ENCODE measurements at places on chromosomes 16 and 17. TPM values are rescaled to one million over a fixed set of nuclear protein-coding genes. Genes with fewer than 3 reads are reported as not detected.

DNA sequence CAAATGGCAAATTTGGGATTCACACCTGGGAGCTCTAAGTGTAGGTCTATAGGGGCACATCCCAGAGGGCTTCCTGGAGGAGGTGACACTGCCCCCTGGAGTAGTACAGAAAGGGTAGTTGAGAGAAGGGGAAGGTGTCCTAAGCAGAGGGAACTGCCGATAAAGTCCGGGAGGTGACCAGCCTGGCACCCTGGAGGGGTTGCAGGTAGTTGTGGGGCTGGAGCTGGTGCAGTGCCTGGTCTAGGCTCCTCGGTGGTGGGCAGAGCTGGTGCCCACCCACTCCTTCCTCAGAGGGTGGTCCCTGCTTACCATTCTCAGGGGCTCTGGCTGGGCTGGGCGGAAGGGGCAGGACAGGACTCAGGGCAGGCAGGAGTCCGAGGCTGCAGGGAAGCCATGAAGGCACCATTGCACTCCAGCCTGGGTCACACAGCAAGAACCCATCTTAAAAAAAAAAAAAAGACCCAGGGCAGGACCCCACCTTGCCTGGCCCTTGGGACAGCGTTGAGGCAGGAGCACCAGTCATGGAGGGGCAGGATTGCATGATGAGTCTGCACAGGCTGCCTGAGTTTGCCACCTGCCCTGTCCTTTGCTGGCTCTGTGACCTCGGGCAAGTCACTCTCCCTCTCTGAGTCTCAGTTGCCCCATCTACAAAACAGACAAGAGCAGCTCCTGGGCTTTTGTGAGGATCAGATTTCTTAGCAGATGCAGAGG, 43.8 kb downstream of the LAT start:
- DNase-seq: no peak

GRCh38 chr16:31484491-31485171, 1.7 kb downstream of the SLC5A2 start:
- DNase-seq: peak; percentile 90

GRCh38 chr17:66353937-66354401, 51.6 kb downstream of the PRKCA start:
- no peak for DNase-seq

DNA sequence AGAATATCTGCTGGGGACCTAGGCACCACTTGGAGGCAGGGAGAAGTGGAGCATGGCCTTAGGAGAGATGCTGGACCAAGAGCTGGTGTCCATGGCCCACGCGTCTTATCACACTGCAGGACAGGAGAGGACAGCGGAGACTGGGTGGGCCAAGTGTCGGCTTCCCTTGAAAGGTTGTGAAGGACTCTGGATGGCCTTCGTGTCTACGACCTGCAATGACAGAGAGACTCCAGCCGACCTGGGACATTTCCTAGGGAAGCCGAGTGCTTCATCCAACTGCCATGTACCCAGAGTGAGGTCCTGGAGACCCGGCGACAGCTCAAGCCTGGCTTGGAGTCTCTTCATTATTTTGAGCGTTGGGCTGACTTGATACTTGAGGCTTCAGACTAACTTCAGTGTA, 20.5 kb downstream of the C1QTNF1 start:
- DNase-seq: no peak

GRCh38 chr16:87074641-87075318, 242.4 kb downstream of the C16orf95 start:
- no peak for DNase-seq

- no peak for DNase-seq
Observed at GRCh38 chr16:49799172-49799571, 56.7 kb downstream of the ZNF423 start.

DNA sequence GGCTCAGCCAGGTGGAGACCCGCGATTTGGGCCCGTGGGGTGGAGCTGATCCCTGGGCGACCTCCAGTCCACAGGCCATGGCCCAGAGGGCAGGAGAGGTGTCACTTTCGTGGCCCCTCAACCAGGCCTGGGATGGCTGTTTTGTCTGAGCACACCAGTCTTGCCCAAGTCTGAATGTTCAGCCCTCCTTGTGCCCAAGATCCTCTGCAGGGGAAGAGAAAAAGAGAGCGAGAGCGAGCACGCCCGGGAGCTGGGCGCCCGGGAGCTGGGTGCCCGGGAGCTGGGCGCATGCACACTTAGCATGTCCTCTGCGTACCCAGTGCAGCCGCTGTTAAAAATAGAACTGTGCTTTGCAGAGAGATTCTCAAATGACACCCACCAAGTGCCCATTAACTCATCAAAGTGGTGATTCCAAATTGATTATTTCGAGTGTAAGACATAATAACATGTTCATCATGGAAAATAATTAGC, 403.3 kb upstream of the TNRC6C start:
- DNase-seq: no peak

GRCh38 chr16:84314373-84314772, 19.7 kb downstream of the WFDC1 start:
- no peak for DNase-seq

GRCh38 chr16:19722981-19723380, 4.9 kb downstream of the IQCK start:
- DNase-seq: no peak

DNA sequence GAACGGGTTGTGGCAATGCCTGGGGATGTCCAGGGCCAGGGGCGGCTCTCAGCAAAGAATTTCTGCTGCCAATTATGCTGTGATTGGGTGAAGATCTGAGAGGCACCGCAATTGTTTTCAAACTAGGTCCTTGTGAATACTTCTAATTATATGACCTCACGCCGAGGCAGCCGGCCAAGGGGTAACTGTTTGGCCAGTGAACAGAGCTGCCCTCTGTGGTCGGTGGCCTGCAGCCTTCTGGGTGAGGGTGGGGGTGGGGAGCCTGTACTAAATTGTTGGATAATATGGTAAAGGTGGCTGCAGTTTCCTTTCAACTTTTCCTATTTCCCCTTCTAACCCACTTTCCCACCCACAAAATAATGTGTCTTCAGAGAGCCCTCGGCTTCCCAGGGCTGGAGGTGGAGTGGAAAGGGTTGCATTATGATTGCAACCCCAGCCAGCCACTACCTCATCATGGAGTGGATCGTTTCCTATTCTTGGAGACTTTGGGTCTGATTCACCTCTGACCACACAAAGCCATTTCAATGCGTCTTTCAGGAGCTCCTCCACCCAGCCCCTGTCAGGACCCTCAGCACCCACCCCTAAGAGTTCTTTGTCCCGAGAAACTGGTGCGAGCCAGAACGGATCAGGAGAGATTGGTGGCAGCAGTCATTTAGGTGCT, 2.0 kb upstream of the DNAI2 start:
- no peak for DNase-seq

KRT25 gene
- not detected for polyA plus RNA-seq

NPIPA8 gene
- 0.27 TPM for polyA plus RNA-seq

KIF2B gene
- polyA plus RNA-seq: not detected

PCTP gene
- 24.8 TPM for polyA plus RNA-seq

ZMYND15 gene
- 12.5 TPM for polyA plus RNA-seq

SCN4A gene
- polyA plus RNA-seq: not detected

STX1B gene
- polyA plus RNA-seq: 0.64 TPM

All from small intestine (tissue), 16 donors.